NCI-H2107 (cell line): ENCODE measurements at places on chromosomes 3 and 15.

- DNase-seq = no peak
Measured at GRCh38 chr3:106428565-106428994, 559.8 kb upstream of the CBLB start.

DNA sequence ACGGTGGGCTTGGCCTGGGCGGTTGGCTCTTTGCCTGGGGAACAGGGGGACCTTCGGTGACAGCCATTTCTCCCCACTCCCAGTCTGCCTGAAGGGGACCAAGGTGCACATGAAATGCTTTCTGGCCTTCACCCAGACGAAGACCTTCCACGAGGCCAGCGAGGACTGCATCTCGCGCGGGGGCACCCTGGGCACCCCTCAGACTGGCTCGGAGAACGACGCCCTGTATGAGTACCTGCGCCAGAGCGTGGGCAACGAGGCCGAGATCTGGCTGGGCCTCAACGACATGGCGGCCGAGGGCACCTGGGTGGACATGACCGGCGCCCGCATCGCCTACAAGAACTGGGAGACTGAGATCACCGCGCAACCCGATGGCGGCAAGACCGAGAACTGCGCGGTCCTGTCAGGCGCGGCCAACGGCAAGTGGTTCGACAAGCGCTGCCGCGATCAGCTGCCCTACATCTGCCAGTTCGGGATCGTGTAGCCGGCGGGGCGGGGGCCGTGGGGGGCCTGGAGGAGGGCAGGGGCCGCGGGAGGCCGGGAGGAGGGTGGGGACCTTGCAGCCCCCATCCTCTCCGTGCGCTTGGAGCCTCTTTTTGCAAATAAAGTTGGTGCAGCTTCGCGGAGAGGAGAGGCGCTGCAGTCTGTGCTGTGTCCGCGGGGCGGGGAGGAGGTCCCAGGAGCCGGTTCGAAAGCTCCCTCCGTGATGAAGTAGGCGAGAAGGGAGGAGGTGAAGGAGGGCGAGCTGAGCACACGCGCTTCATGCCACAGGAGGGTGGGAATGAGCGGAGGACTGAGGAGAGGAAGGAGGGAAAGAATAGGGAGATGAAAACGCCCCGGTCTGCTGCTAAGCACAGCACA, 9.6 kb downstream of the CLEC3B start:
- no peak for DNase-seq

DNA sequence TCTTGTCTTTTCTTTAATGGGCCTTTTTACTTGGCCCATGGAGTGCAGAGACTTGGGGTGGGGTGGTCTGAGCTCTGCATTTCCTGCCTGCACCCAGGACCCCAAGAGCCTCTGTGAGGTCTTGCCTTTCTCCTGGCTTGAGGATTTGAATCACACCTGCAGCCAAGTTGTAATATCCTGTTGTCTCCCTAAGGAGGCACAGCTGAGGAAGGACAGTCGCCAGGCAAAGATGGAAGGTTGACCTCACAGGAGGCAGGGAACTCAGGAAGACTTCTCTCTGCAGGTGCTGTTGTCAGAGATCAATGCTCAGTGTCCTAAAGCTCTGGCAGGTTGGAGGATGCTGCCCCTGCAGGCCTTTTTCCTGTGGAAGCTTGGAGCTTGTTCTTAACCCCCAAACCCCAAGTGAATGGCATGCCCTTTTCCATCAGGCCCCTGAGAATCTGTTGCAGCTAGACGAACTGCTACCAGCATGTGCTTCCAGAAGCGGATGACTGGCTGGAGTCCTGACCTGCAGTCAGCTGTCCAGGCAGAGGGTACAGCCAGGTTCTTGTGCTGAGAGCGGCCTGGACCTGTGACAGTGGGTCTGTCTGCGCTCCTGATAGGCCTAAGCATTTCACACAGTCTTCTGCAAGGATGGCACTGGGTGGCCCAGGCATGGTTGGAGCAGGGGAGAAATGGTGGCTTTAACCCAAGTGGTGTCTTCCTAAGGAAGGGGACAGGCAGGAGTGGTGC, 120.0 kb downstream of the EEFSEC start:
- DNase-seq = no peak

- no peak for DNase-seq
Measured at GRCh38 chr3:107514453-107514852, 8.3 kb upstream of the BBX start.

DNA sequence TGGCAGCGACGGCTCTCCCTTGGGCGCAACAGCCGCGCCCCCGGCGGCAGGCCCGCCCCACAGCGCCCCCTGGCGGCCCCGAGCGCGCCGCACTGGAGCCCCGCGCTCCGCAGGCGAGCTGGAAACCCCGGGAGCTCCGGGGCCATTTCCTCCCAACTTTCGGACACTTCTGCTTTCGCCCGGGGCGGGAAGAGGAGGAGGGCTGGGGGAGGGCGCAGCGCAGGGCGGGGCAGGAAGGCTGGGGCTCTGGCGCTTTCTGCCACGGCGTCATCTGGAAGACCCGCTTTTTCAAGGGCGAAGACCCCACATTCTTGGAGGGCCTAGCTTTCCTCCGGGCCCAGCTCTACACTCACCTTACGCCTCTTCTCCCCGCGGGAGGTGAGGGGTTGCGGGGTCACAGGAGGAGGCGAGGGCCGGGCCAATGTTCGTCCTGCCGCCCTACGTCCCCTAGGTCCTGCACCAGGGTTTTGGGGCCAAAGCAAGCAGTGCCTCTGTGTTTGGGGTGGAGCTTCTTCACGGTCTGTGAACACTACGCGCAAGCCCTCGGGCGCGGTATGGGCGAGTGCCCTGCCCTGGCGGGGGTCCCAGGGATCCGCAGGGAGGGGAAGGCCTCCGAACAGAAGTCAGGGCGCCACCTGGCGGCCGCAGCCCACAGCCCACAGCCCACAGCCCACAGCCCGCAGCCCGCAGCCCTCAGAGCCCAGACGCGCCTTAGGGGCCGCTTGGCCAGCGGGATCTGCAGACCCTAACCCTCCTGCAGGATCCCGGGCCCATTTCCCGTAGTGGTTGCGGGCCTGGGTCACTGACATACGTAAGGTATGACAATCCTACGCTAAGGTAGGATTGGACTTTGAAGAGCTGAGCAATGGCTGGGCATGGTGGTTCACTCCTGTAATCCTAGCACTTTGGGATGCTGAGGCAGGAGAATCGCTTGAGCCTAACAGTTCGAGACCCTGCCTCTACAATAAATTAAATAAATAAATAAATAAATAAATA, 31.1 kb downstream of the FOXL2 start:
- DNase-seq = peak; percentile 85

GRCh38 chr3:19331931-19332330, 183.6 kb downstream of the KCNH8 start:
- no peak for DNase-seq

GRCh38 chr3:105513886-105514285, 147.2 kb downstream of the ALCAM start:
- DNase-seq = no peak

- DNase-seq = no peak
Measured at GRCh38 chr3:144296808-144297207, 325.2 kb downstream of the DIPK2A start.

DNA sequence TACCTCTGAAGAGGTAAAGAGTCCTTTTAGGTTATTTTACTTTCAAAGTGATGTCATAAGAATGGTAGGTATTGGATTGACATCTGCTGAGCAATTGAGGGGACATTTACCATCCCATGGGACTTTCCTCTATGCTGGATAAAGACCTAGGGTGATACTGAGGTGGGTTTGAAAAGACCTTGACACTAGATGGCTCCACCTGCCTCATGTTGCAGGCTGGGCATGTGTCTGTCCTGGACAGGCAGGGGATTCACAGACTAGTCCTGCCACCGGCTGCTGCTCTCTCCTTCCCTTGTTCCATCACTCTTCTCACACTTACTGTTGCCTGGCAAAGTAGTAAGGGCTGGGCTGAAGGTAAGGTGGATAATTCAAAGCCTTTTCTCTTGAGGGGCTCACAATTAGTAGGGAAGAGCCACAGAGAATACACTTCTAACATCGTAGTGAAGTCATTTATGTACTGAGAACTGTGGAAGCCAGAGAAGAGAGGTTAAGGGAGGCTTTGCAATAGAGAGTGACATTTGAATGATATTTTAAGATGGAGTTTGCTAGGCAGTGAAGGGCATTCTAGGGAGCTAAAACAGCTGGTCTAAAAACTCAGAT, 27.7 kb downstream of the TRAK1 start:
- no peak for DNase-seq

DNA sequence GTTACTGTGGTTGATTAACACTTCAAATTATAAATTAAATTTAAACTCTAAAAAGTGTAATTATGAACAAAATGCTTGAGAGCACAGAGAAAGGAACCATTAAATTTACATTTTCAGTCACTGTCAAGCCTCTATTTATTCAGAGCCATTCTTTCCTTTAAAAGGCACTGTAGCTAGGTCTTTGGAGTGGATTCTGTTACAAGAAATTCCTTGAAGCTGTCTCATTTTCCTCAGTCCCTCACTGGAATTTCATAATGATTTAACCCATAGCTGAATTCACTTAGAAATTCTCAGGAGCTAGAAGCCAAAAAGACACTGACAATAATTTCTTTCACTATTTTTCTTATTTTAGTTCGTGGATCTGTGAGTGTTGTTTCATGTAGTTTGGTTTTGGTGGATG, 81.2 kb upstream of the TCF12 start:
- DNase-seq = no peak

GRCh38 chr15:66685638-66686150, 16.3 kb upstream of the SMAD6 start:
- DNase-seq = no peak

- no peak for DNase-seq
Measured at GRCh38 chr3:123169492-123169929, 32.2 kb upstream of the SEC22A start.

DNA sequence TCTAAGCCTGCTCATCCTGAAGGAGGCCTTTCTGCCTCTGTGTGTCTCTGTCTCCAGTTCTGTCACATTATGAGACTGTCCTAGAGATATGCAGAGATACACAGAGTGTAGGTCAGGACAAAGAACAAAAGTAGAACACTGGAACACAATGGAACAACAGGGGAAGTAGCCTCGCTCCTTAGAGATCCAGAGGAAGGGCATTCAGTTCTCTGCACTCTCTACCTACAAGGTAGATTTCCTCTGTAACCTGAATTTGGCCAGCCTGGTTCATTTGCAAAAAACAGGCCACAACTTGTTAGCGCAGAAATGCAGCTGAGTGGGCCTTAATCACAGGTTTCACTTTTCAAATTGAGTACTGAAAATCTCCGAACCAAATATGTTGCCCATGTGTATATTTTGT, 19.4 kb downstream of the NEK10 start:
- no peak for DNase-seq

- DNase-seq = no peak
Measured at GRCh38 chr3:127204841-127205582, 12.1 kb downstream of the PRR23E start.

- DNase-seq = peak; percentile 53
Measured at GRCh38 chr3:49654955-49655556, 19.1 kb upstream of the APEH start.

- no peak for DNase-seq
Measured at GRCh38 chr3:111824351-111824750, 34.7 kb upstream of the PHLDB2 start.

DNA sequence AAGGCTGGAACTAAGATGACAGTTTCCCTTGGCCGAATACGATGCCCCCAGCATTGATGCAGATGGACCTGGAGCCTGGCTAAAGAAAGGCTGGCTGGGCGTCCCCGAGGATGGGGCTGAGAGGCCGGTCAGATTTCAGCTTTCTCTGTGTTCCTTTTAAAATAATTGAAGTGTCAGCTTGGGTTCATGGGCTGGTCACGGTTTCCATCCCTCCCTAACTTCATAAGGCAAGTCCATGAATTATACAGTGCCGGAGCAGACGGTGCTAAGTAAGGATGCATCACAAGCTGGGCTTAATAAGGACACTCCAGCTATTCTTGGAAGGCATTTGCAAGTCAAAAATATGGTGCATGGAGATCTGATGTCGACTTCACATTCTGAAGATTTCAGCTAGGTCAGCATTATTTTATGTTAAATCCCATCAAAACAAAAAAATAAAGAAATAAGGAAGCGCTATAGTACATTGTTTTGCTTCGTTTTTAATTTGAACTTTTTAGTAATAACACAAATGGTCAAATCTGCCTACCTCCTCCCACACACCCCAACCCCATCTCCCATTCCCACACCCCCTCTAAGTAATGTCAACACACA, 220.8 kb downstream of the RPLP1 start:
- DNase-seq = no peak

DNA sequence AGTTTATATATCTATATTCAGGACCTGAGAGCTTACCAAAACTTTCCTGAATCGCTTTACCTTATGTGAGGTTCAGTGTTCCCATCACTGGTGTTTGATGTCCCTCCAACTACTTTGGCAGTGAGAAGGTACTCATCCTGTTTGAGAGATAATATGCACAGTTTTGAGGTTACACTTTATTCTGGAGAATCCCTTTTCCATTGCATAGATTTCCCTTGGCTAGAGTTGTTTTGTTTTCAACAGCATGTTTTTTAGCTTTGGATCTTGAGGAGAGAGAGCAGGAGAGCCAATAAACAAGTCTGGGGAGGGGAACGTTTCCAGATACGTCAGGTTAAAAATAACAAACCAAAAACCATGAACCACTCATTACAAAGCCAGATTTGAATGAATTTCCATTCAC, 33.6 kb downstream of the CD200 start:
- no peak for DNase-seq

DNA sequence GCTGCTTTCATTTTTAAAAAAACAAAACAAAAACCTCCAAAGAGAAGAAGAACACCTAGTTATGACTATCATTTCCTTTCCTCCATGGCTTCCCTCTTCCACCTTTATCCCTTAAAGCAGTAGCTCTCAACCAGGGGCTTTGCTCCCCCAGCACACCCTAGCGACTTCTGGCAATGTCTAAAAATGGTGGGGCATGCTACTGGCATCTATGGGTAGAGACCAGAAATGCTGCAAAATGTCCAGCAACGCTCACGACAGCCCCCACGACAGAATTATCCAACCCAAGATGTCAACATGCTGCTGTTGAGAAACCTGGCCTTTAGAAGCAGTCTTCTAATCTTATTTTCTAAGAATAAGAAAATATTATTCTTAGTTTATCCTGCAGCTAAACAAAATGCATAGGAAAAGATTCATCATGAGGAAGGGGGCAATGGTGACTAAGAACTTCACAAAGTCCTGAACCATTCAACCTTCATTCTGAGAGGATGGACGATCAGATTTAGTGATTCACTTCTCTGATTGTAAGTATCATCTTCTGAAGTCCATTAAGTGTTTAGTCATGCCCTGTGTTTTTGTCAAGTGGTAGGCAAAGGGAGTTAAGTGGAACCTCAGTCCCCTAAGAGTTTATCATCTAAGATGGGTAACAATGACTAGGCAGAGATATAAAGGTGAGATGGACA, 81.7 kb downstream of the CCNL1 start:
- no peak for DNase-seq

- DNase-seq = no peak
Measured at GRCh38 chr3:63656786-63657185, 4.3 kb downstream of the SNTN start.

- DNase-seq = no peak
Measured at GRCh38 chr15:40959331-40960141, 6.3 kb downstream of the CHAC1 start.
